GM12864 (cell line): ENCODE measurements at places on chromosomes 12 and 14.

DNA sequence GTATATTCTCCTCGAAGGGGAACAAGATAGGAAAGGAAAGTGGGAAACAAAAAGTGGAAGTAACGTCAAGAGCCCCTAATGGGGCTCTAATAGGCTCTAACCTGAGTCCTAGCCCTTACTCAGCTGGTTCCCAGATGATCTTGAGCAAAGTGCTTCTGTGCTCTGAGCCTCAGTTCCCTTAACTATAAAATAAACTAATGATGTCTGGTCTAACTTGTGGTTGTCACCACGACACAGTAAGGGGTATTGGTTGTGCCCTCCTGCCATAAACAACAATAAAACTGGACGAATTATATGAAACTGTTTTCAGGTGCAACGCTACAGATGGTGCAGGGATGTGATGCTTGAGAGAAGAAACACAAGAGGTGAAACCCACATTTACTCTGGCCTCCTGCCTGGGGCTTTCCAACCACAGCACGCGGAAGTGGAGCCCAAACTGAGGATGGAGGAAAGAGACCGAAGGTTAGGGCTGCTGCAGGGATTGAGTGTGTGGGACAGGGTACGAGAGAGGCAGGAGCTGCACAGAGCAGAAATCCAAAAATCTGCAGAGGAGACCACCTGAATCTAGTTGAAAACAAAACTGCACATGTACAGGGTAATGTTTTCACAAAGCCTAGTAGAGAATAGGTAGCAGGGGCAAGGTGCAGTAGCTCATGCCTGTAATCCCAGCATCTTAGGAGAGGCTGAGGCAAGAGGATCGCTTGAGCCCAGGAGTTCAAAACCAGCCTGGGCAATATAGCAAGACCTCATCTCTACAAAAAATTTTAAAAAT is 45.6 kb upstream of the BCL2L14 start:
- DNase-seq = peak; percentile 75

DNA sequence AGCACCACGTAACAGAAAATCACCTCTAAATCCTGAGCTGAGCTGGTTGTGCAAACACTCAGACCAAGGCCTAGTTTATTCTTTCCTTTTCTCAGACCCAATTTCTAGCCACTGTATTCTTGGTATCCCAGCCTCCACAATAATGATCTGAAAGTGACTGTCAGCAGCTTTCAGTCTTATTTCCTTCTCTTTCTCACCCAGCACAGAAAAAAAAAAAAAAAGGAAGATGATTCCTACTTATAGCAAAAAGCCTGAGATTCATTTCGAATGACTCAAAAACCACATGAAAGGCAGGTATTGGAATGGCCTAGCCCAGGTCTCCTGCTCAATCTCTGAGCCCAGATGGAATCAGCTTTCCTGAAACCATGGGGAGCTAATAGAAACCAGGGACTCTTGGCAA is 298.6 kb upstream of the PPFIA2 start:
- no peak for DNase-seq

GRCh38 chr12:132672116-132672515 is 15.0 kb downstream of the POLE start:
- DNase-seq = no peak

DNA sequence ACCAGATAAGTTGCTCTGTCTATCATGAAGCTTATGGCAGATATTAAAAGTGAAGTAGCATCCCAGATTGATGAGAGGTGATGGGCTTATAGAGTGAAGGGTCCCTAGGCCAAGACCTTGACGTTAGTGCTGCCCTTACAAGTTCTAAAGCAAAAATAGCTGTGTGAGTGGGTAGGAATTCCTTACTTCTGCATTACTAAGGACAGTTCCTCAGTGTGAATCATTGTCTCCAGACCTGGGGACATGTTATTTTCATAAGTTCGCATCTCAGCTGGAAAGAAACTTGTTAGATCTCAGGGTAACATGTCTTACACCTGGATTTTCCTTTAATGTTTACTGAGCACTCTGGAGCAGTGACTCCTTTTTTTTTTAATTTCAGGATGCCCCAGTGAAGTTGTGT is 28.7 kb downstream of the MAPKAPK5 start:
- no peak for DNase-seq

DNA sequence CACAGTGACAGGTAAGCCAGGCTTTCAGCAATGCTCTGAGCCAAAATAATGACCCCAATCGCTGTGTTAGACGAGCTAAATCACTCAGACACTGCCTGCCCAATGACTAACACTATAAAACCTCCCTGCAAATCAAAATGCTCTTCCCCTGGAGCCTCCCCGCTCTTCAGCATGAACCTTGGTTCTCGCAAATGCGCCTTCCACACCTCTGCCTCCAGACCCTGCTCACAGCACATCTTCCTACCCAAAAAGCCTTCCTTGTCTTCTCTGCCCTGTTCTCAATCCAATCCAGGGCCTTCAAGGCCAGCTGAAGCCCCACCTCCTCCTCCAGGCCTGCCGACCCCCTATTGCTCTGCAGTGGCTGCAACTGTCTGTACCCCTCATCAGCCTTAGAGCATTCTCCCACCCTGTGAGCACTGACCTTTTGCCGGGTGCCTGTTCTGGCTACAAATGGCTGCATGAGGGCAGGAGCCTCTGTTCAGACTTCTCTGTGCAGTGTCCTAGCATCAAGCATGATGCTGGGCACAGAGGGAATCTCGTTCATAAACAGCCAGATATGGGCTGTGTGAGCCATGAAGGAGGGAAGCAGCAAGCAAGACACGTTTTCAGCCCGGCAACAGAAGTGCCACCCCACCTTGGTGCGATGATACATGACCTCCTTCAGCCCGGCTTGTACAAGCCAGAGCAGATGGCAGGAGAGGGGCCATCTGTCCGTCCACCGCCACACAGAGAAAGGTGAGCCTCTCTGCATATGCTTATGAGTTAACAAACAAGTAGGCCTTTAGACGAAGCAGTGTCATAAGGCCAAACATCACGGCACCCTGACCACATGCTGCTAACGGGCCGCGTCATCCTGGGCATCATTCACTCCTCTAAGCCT is 64.5 kb upstream of the DDX11 start:
- no peak for DNase-seq

- DNase-seq = no peak
These were observed 102.3 kb downstream of the SLC25A47 start for GRCh38 chr14:100425429-100425827.

GRCh38 chr12:100141998-100142850 is 450 bp downstream of the BLTP3B start:
- no peak for DNase-seq

GRCh38 chr12:93287149-93287548 is 90.6 kb upstream of the NUDT4 start:
- DNase-seq = no peak

DNA sequence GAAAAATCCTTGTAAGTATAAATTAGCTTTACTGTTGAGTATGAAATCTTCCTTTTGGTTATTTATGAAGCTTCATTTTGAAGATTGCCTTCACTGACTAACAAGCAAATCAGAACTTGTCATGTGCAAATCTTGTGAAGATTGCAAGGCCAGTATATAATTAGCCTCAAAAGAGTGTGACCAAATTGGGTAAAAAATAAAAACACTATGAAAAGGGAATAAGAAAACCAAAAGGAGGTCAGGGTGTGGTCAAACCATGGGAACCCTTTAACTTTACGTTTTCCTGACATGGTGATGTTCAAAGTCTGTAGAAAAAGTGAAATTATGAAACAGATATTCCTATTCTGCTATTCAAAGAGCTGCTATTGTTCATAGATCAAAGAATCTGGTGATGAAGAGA is 230.3 kb downstream of the BCAT1 start:
- no peak for DNase-seq

DNA sequence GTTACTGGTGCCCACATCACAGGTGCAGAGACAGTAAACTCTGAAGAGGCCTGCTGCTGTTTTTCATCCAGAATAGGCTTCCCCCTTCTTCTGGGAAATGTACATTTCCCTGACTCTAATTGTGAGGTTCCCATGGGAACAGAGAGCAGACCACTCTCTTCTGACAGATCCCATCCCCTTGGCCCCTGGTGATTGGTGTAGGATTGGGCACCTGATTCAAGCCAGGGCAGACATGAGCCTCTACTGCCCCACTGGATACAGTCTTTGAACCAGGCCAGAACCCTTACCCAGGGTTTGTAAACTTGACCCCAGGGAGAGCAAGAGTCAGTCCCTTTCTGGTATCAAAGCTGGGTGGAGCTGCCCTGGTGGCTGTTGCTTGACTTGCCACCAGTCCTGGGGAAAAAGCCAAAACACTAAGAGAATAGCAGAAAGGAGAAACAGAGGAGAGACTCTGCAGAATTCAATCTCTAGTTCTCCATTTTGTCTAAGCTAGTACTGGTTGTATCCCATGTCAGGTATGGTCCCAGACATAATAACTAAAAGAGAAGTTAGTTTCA is 14.8 kb upstream of the NFYB start:
- no peak for DNase-seq

GRCh38 chr12:106192659-106193393 is 54.1 kb upstream of the NUAK1 start:
- DNase-seq = no peak

GRCh38 chr12:118498171-118498570 is 121.8 kb downstream of the SUDS3 start:
- DNase-seq = no peak
